ENCODE measurements at places on chromosomes 5 and 9. TPM values are rescaled to one million over a fixed set of nuclear protein-coding genes. Genes with fewer than 3 reads are reported as not detected.
A peak's percentile ranks its signal among the peaks of the same experiment; 100 is the strongest.

- DNase-seq = peak; percentile 50
These were observed 49.2 kb upstream of the STXBP1 start for GRCh38 chr9:127562841-127563401.

- DNase-seq = peak; percentile 23
These were observed 57.9 kb downstream of the DIAPH1 start for GRCh38 chr5:141560725-141561483.

DNA sequence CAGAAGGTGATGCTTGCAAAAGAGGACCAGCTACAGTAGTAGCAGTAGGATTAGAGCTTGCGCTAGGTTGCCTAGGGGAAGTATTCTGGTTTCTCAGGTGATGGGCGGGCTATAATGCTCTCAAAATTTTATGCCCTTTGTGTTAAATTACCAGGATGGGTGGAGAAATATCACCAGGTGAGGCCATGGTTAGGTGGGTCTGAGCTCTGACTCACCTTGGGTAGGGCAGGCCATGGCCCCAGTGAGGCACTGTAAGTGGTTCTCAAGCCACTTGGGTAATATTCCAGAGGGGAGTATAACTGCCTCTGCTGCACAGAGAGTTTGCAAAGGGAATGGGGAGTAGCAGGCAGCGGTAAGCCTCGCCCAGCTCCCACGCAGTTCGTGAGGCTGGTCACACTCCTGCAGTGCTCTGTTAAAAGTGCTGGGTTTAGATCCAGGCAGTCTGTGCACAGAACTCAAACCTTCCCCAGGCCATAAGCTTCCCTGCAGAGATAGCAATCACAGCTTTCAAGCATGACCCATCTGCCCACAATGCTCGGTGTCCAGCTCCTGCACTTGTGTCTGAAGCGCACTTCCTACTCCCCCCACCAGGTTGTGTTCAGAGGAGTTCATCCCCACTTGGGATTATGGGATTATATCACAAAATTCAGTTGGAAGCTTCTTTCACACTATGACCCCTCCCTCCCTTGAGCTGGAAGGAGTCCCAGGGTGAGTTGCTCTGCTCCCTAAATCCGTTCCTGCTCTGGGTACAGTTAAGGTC, 575.0 kb downstream of the CHSY3 start:
- peak; percentile 37 for DNase-seq

DNA sequence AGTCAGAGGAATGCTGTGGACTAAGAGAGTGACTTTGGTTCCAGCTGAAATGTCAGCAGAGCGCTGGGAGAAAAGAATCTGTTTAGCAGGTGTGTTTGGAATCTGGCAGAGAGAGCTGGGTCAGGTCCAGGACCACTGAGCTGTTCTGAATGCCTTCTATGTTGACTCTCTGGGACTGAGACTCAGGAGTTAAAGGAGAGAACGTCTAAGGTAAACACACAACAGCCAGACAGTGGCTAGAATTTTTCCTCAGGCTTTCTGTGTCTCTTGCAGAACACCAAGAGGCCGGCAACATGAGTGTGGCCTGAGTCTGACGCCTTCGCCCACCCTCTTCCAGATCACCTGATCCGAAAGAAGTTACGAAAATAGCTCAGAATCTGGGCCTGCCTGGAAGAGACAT, 107.2 kb upstream of the ZNF462 start:
- DNase-seq = no peak

- DNase-seq = no peak
These were observed 1325.0 kb upstream of the DMAC1 start for GRCh38 chr9:9124616-9125015.

- DNase-seq = no peak
These were observed 11.4 kb downstream of the ACTL7B start for GRCh38 chr9:108844391-108844790.

The SLC6A19 gene
- total RNA-seq = not detected

GRCh38 chr9:93301911-93302541, 118.1 kb downstream of the WNK2 start:
- DNase-seq = no peak

DNA sequence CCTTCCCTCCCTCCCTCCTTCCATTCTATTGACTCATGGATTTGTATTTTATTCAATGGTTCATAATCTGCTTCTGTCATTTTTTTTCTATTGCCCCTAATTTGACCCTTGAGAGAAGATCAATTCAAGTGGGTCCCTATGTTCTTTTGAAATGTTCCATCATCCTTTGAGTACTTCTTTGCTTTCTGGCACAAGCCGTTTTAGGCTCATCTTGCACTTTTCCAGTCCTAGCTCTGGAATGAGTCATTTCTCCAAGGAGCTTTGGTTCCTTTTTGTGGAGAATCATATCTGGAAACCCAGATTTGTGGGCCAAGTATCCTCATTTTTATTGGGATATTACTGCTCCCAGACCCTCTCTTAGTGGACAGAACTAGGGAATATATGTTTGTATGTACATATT, 126.8 kb upstream of the PTPN3 start:
- no peak for DNase-seq

DNA sequence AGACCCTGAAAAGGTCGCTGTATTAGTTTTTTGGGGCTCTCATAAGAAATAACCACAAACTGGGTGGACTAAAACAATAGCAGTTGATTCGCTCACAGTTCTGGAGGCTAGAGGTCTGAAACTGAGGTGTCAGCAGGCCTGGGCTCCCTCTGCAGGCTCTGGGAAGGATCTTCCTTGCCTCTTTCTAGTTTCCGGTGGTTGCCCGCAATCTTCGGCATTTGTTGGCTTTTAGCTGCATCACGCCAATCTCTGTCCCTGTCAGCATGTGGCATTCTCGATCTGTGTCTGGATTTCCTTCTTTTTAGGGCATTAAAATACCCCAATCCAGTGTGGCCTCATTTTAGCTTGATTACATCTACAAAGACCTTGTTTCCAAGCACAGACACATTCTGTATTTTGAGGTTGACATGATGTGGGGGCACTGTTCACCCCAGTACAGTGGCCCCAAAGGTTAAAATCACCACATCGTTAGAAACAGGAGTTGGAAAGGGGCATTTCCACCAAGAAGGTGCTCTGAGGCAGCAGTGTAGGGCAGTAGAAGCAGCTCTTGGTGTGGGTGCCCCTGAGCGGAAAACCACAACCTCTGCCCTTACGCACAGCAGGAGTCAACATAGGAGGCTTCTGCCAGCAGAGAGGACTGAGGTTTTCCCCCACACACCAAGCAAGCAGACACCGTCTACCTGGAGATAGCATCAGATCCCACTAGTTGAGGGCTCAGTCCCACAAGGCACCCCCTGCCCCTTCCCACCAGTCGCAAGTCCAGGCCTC, 13.5 kb downstream of the ZNF79 start:
- no peak for DNase-seq

The GRM6 gene
- total RNA-seq = not detected

DNA sequence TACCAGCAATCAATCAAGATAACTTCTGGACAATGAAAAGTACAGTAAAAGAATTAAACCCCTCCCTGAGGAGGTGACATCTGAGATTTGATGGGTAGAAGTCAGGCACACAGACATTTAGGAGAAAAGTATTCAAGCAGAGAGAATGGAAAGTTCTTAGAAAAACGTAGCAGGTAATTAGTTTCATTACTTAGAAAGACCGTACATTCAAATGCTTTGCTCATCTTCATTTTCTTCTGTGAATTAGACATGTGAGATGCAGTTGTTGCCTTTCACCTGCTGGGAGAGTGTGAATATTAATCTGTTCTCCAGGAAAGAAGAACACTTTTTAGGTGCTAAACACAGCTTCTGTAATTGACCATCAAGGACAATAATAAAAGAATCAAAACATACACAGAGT, 71.3 kb upstream of the PPP1R2B start:
- no peak for DNase-seq

DNA sequence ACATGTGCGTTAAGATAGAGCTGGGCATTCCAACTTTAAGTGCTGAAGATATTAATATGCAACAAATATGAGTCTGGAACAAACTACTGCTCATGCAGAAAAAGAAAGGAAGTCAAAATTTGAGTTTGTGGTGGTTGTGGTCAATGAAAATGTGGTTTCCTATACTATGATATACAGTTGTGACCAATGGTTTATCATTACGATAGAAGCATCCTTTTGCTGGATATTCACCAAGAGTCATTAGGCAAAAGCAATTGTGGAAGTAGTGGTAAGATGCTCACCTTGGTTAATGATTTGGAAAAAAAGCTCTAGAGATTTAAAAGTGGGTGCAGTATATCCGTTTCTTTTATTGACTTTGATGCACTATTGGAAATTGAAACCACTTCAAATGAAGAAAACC, 1007.0 kb downstream of the NR2F1-AS1 start:
- no peak for DNase-seq

The MLANA gene
- not detected for total RNA-seq

DNA sequence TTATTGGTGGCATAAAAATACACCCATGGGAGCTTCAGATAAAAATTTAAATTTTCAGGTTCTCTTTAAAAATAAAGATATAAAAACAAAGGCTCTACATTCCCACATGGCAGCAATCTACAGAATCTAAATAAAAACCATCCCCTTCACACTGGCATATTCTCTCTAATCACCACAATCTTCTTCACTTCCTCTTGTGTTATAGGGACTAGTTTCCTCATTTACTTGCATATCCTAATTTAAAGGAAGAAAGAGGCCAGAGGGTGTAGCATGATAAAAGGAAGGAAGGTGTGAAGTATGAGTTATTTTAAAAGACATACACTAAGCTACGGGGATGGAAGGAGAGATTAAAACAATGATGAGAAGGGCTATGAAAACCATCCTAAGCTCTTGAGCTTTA, 390.5 kb downstream of the ZNF608 start:
- no peak for DNase-seq

- DNase-seq = no peak
These were observed 179.3 kb downstream of the ALDH1A1 start for GRCh38 chr9:72773570-72773969.

DNA sequence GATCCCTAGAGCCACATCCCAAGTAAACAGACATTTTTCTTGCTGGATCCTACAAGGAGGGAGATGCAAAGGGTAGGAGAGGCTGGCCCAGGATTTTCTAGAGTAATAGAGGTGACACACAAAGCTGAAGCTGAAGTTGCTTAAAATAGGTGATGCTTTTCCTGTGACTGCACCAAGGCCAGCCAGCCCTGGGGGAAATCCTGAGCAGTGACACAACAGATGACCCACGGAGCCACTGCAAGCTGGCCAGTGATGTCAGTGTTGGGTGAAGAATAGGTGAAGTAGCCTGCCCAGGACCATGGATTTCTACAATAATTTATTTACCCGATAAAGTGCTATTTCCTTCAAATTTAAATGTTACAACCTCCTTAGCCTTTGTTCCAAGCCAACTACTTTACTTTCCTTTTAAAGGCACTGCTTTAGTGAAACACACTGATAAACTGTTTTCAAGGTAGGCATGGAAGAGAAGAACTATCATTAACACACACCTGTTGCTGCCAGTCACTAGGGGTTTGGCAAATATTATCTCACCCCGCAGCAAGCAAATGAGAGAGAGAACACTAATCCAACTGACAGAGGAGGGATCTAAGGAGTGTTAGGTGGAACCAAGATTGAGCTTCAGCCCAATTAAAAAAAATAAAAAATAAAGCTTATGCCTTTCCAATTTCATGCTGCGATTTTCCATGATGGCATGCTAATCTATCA, 123.5 kb downstream of the CTNND2 start:
- DNase-seq = no peak

- no peak for DNase-seq
These were observed 23.0 kb downstream of the C1QTNF2 start for GRCh38 chr5:160347448-160347847.
